CD8-positive, alpha-beta memory T cell (primary cell): ENCODE measurements at places on chromosomes 4 and X. TPM values are rescaled to one million over a fixed set of nuclear protein-coding genes. Genes with fewer than 3 reads are reported as not detected.

CENPI gene
- total RNA-seq, result 15.5 TPM

AWAT2 gene
- not detected for total RNA-seq

WDR45 gene
- 46.2 TPM for total RNA-seq

TNMD gene
- not detected for total RNA-seq

BEX1 gene
- total RNA-seq, result 0.63 TPM

MAGEA10 gene
- not detected for total RNA-seq

RNF150 gene
- total RNA-seq, result not detected

POU4F2 gene
- not detected for total RNA-seq

PHF8 gene
- 42.7 TPM for total RNA-seq

DIPK2B gene
- not detected for total RNA-seq

DNA sequence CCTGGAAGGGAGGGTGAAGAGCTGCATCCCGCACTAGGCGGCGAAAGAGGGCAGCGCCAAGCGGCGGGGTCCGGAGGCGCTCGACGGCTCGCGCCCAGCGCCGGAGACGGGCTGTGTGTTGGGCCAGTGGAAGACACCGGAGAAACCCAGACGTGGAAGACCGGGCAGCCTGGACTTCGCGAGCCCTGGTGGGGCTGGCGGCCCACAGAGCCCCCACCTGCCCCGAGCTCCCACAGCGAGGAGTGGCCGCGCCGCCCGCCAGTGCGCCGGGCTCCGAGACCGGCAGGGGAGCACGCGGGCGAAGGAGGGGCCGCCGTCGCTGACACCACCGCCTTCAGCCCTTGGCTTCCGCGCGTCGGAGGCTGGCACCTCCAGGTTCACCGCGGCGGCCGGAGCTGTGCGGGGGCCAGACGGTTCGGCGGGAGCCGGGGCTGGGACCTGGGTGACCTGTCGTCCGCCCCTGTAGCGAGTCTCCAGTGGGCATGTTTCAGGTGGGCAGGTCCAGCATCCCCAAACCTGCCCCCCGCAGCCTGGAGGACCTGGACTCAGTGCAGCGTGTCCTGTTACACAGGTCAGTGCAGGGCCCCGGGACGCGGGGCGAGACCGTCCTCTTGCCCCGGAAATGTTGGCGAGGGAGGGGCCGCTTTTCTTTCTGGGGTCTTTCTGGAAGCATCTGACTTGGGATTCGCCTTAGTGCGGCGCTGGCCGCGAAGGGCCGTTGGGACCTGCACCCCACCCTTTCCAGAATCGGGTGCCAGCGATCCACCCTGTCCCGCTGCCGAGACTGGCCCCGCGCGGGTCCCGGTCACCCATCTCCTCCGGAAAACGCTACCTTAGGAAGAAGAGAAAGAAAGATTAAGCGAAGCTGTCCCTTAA lies 9.6 kb upstream of the INTU start:
- no peak overlapping the region for H3K27ac ChIP-seq
- no peaks in the 10 kb centered on the region for H3K4me1 ChIP-seq
- H3K4me3 ChIP-seq, result no peak overlapping the region

- H3K27me3 ChIP-seq, result no peaks in the 10 kb centered on the region
- H3K27ac ChIP-seq, result no peak overlapping the region
- no peaks in the 10 kb centered on the region for H3K4me1 ChIP-seq
- no peak overlapping the region for H3K4me3 ChIP-seq
- DNase-seq, result no peak
These were observed 171.5 kb upstream of the VEGFC start for GRCh38 chr4:176964116-176964691.

DNA sequence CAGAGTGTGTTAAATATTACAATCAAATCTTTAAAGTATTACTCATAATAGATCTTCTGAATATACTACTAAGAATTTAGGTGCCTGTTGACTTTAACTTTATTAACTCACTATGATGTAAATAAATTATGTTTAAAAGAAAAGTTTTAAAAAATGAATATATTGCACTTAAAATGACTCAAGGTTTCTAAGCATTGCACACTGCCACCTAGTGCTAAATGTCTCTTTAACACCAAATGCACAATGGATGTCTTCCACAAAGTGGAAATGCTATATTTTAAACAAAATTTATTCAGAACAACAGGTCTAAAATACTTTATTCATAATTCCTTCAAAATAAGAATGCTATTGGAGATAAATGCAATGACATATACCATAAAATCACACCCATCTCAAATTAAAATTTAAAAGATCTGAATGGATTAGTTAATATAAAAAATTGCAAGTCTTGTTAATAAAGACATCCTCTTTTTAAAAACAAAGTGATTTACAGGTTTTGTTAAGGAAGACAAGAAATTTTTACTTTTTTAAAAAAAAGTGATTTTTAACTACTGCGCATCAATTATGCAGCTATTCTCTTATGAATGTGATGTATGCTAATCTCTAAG lies 5.5 kb downstream of the INPP4B start:
- H3K4me3 ChIP-seq, result no peak overlapping the region
- H3K27ac ChIP-seq, result no peak overlapping the region
- no peaks in the 10 kb centered on the region for H3K27me3 ChIP-seq
- no peaks in the 10 kb centered on the region for H3K36me3 ChIP-seq

DNA sequence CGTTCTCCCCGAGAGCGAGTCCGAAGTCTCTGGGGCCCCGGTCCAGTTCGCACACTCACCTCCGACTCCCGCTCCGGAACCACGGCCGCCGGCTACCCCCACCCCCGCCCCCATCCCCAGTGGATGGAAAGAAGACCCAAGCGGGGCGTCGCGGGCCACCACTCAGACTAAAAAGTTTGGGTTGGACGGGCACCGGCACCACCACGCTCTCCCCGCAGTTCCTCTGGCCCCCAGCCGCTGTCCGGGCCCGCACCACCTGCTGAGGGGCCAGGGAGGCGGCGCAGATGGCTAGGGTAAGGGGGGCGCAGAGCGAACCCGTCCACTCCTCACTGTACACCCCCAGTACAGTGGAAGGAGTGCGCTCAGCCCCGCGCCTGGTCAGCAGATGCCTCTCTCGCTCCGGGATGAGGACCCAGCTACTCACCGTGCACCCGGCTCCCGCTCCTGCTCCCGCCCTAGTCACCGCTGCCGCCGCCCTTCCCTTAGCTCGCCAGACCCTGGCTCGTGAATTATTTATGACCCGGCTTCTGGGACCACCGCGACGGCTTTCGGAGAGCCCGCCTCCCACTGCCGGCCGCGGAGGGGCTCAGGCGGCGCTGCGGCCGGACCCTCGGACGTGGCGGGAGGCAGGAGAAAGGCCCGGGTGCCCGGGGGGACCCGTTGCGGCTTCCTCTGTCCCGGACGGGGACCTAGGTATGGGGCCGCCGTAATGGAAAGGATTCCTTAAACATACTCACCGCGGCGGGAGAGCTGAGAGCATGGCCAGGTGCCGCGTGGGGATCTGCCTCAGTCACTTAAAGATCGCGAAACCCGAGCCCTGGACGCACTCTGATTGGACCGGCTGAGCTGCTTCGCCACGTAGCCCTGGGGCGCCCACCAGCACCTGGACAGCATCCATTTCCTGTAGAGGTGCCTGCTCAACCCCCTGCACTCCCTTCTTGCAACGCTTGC lies at the start of gene PROM1:
Gene PROM1, minus strand, starts transcription at position 783 of the 951 bp plus-strand sequence. CDS start 8,117 bp downstream, outside the sequence.
- H3K4me1 ChIP-seq, result peaks cover 7% of the 10 kb centered on the region
- H3K4me3 ChIP-seq, result peak within 1 kb of the TSS; percentile 39
- DNase-seq, result no peak
- peaks cover 18% of the 10 kb centered on the region for H3K27me3 ChIP-seq
- no peak within 1 kb of the TSS for H3K27ac ChIP-seq
- H3K36me3 ChIP-seq, result no peaks in the 10 kb centered on the region

DNA sequence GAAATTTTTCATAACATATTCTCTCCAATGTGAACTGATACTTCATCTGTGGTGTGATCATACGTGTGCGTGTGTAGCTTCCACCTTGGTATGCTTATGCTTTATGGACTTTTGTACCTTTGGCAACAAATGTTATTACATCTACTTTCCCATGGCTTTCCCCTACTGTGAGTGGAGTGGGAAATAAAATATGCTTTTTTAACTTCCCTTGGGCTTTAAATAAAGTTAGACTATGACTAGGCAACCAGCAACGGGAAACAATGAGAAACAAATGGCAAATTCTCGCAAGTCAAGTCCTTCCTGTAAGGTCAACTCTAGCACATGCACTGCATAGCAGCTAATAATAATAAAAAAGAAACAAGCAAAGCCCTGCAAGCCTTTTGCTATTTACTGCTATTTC lies 205.0 kb upstream of the PDE5A start:
- no peak for DNase-seq
- H3K36me3 ChIP-seq, result no peaks in the 10 kb centered on the region
- H3K27me3 ChIP-seq, result no peaks in the 10 kb centered on the region

- H3K4me3 ChIP-seq, result no peak overlapping the region
- H3K4me1 ChIP-seq, result no peaks in the 10 kb centered on the region
- DNase-seq, result no peak
- no peaks in the 10 kb centered on the region for H3K27me3 ChIP-seq
These were observed 106.8 kb upstream of the MAMLD1 start for GRCh38 chrX:150256297-150256650.

GRCh38 chr4:14321723-14322122 lies 680.6 kb upstream of the CPEB2 start:
- no peak for DNase-seq
- no peaks in the 10 kb centered on the region for H3K27me3 ChIP-seq
- H3K4me1 ChIP-seq, result no peaks in the 10 kb centered on the region
- no peak overlapping the region for H3K27ac ChIP-seq
- no peaks in the 10 kb centered on the region for H3K36me3 ChIP-seq

GRCh38 chrX:45851434-45851991 lies 650.8 kb upstream of the DIPK2B start:
- peak; percentile 61 for DNase-seq
- H3K4me1 ChIP-seq, result no peaks in the 10 kb centered on the region

- no peak overlapping the region for H3K4me3 ChIP-seq
- DNase-seq, result no peak
- H3K27ac ChIP-seq, result no peak overlapping the region
- no peaks in the 10 kb centered on the region for H3K4me1 ChIP-seq
- no peaks in the 10 kb centered on the region for H3K36me3 ChIP-seq
- H3K27me3 ChIP-seq, result no peaks in the 10 kb centered on the region
These were observed 977.1 kb upstream of the PRKX start for GRCh38 chrX:4690521-4690920.

DNA sequence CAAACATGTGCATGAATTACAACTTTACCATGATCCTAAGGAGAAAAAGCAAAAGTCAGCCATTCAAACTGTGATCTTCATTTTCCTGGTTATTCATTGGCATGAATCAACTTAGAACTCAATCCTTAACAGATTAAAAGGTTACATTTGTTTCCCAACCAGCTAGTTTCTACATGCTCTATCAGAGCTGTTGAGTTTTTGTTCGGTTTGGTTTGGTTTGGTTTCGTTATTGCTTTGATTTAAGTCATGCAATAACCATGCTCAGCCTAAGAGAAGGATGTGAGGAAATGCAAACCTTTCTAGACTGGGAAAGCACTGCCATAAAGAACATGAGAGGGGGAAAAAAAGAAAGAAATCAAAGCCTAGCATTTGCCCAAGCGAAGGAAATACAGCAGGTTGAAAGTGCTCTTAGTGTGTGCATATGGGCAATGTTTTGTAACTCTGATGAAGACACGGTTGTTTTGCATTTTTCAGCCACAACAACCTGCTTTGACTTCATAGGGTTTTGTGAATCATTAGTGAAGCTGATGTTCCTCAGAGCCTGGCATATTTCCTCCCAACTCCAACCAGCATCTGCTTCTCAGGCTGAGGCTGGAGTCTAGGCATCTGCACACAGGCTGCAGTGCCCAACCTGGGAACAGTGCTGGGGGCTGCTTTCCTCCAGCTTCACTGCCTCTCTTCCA lies 234.3 kb downstream of the ZNF674 start:
- no peak for DNase-seq
- H3K36me3 ChIP-seq, result no peaks in the 10 kb centered on the region
- no peaks in the 10 kb centered on the region for H3K4me1 ChIP-seq
- no peak overlapping the region for H3K4me3 ChIP-seq
- no peaks in the 10 kb centered on the region for H3K27me3 ChIP-seq

DNA sequence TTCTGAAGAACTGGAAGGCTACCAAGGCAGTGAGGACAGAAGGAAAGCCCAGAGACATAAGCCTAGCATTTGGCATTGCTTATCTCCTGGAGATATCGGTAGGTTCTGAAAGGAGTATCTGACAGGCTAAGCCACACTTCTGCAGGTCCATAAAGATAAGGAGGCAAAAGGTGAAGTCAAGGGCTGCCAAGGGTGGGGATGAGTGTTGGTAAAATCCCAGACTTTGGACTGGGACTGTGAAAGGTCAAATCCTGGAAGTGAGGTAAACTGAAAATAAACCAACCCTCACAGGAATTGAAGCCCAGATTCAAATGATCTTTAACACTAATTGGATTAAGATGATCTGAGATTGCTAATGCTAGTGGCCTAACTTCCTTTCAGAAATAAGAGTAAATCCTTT lies 27.4 kb downstream of the GK start:
- no peak overlapping the region for H3K4me3 ChIP-seq
- no peak overlapping the region for H3K27ac ChIP-seq
- no peaks in the 10 kb centered on the region for H3K36me3 ChIP-seq
- no peak for DNase-seq

- H3K27ac ChIP-seq, result no peak overlapping the region
- no peaks in the 10 kb centered on the region for H3K4me1 ChIP-seq
- no peak overlapping the region for H3K4me3 ChIP-seq
- DNase-seq, result no peak
- no peaks in the 10 kb centered on the region for H3K36me3 ChIP-seq
These were observed 231.3 kb upstream of the STK26 start for GRCh38 chrX:131791608-131792355.

GRCh38 chrX:149198980-149199732 lies 305.9 kb downstream of the IDS start:
- H3K27ac ChIP-seq, result no peak overlapping the region
- H3K4me3 ChIP-seq, result no peak overlapping the region
- H3K4me1 ChIP-seq, result no peaks in the 10 kb centered on the region
- H3K36me3 ChIP-seq, result no peaks in the 10 kb centered on the region

DNA sequence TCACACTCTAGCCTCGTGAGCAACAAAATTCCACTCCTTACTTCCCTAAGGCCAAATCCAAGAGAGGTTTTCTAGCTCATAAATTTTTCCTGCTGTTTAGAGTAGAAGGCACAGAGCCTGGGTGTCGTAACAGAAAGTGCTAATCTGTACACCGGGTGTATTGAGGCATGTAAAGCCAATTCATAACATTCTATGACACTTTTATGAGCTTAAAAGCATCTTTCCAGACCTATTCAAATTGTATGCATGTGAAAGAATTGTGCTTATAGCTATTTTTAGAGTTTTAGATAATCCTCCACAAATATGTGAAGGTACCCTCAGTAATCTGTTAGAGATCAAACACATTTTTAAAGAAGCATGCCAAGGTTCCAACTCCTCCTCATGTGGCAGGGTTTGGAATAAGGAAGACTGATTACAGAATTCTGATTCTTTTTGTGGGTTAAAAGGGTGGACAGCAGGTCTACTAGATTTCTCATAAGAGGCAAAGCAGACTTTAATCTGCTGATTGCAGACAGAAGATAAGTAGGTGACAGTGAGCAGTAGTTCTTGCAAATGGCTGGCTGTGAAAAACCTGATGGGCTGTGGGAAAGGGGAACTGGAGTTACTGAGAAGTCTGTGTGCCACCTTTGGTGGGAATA lies 25.5 kb upstream of the LRCH2 start:
- no peaks in the 10 kb centered on the region for H3K4me1 ChIP-seq
- no peak overlapping the region for H3K27ac ChIP-seq
- H3K27me3 ChIP-seq, result no peaks in the 10 kb centered on the region
- no peak for DNase-seq

- no peak overlapping the region for H3K27ac ChIP-seq
- no peaks in the 10 kb centered on the region for H3K36me3 ChIP-seq
- H3K27me3 ChIP-seq, result no peaks in the 10 kb centered on the region
- no peak for DNase-seq
- no peaks in the 10 kb centered on the region for H3K4me1 ChIP-seq
These were observed 154.2 kb downstream of the SNCA start for GRCh38 chr4:89682808-89683207.

- H3K36me3 ChIP-seq, result no peaks in the 10 kb centered on the region
- H3K4me3 ChIP-seq, result no peak overlapping the region
- no peak for DNase-seq
- H3K27ac ChIP-seq, result no peak overlapping the region
- no peaks in the 10 kb centered on the region for H3K4me1 ChIP-seq
These were observed 20.5 kb upstream of the TSR2 start for GRCh38 chrX:54419559-54420302.
